GM23248 (cell line): ENCODE measurements at places on chromosomes 7 and 10. TPM values are rescaled to one million over a fixed set of nuclear protein-coding genes. Genes with fewer than 3 reads are reported as not detected.

- no peak for DNase-seq
Observed at GRCh38 chr10:58998924-58999713, 177.3 kb upstream of the PHYHIPL start.

- no peak for DNase-seq
Observed at GRCh38 chr10:111348076-111348475, 271.2 kb downstream of the ADRA2A start.

DNA sequence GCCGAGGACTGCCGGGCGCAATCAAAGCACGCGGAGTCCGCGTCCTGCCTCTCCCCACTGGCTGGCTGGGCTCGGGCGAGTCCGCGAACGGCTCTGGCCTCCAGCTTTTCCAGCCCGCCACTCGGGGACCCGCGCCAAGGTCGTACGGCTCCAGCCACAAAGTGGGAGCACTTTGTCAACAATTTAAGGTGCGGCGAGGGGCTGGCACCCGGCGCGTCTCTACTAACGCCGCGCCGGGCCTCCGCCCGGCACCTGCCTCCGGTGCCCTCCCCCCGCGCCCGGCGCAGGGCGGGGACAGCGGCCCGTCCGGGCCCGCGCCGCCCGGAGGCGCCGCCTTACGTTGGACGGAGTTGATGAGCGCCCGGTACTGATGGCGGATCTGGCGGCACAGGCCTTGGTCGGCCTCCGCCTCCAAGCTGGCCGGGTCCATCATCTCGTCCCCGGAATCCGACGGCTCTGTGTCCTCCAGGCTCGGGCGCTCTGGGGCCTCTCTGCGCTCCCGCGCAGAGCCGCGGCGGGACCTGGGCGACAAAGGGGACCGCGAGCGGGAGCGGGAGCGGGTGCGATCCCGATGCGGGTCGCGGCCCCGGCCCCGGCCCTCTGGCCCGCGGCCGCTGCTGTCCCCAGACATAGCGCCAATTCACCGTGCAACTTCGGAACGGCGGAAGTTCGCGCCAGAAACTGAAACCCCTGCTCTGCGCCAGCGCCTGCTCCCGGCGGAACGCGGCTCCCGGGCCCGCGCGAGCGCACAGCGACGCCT, at the start of gene NSMCE4A:
Gene NSMCE4A, minus strand, starts transcription at position 683 of the 760 bp plus-strand sequence. Its CDS starts 52 bp downstream, at position 631.
- peak; percentile 88 for DNase-seq

- DNase-seq: peak; percentile 12
Observed at GRCh38 chr10:93749218-93749799, 8.4 kb upstream of the LGI1 start.

DNA sequence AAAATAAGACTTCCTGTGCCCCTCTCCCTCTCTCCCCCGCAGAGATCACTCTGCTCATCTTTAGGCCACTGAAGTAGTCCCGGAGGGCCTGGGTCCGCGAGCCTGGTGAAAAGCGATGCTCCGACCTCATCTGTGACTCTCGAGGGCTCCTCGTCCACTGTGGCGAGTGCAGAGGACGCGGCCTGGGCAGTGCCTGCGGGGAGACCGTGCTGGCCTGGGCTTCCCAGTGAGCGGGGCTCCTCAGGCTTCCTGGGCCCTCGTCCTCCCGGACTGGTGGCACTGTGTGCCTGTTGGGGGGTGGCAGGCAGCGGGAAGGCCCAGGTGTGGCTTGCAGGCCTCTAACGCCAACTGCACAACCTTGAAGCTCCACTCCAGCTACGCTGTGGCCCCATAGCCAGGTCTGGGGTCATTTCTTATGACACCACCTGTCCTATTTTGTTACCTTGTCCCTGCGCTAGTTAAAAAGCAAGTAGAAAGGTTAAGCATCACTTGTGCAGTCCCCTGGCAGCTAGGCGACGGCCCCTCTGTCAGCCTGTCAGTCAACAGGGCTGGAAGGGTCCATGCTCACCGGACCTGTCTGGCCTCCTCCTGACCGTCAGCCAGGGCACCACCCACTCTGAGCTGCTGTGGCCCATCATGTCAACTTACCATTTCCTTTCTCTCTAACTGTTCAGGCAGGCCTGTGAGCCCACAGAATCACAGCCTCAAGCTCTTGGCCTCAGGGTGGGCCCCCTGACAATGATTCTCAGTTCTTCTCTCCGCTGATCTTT, 20.5 kb downstream of the MNX1 start:
- DNase-seq: no peak

DNA sequence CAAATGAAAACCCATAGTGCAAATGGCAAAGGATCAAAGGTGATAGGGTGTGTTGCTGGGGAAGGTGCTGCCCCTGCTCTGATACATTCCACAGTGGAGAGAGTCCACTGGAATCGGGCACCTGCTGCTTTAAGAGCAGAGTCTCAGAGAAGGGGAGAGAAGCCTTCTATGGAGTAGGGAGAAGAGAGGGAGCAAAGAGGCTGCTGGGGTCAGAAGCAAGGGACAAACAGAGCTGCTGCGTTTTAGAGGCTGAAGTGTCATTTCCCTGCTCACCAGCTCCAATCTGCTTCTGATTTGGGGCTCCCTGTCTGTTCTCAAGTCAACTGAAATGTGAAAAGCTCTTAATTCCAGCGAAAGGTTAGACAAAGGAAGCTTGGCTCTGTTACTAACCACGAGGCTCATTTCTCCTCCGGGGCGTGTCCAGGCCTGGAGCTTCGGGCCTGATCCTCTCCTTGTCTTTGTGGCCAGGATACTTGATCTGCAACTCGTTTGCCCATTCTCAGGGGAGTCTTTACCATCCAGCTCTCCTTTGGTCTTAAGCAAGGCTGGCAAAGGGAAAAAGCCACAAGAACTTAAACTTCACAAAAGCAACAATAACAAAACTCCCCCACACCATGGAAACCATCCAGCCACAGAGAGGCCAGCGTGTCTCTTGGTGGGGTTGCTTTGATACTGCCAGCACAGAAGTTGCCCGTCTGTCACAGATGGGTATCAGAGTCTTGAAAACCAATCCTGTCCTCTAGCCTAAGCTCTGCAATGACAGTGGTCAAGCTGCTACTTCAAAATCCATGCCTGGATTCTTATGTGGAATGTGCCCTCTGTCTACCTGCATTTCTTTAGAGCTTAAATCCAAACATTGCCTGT, 692.6 kb downstream of the SUGCT start:
- DNase-seq: peak; percentile 58

DNA sequence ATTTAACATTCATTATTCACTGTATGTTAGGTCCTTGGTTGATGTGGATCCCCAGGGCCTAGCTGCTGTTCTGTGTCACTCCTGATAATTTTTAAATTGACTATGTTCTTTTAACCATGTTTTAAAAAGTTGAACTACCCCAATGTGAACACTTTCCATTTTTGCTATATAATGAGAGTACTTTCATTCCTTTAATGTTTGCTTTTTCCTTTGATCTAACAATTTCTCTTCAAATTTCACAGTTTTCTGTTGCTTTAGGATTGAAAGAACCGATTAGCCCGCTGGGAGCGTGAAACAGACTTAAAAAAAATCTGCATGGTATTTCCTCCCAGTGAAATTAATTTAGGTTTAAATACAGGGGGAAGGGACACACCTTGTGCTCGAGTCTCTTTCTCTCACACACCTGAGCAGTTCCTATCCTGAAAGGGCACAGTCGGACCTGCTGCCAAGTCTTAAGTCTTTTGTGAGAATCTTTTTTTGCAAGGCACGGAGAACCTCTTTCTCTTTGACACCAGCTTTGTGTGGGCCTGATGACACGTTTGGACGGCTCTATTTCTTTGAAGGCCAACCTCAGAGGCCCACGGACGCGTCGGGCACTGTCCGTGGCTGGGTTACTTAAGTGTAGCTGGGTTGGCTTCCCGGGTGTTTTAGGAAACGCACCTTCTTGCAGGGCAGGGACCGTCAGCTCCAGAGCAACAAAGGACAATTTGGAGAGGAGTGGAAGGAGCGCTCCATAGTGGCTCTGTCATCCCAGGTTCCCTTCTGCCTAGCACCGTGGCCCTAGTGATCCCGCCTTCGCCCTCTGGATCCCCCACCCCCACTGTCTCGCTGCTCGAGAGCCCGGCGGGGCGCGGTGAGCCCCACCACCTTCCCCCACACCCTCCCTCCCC, 1.0 kb upstream of the CHN2 start:
- DNase-seq: peak; percentile 5

GRCh38 chr7:157876469-157877285, 539.9 kb downstream of the DNAJB6 start:
- DNase-seq: no peak

DNA sequence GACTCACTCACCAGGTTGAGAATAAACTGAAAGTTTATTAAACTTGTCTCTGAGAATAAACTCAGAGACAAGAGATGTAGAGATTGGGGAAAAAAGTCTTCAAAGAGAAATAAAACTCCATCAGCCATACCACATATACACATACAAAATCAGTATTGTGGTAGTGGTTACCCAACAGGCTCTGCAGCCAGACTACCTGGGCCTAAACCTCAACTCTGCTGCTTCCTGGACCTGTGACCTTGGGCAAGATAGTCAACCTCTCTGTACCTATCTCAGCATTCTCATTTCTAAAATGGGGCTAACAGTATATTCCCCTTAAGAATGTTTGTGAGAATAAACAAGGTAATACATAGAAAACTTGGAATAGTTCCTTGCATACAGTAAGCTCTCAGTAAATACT, 15.3 kb downstream of the TPK1 start:
- DNase-seq: no peak

DNA sequence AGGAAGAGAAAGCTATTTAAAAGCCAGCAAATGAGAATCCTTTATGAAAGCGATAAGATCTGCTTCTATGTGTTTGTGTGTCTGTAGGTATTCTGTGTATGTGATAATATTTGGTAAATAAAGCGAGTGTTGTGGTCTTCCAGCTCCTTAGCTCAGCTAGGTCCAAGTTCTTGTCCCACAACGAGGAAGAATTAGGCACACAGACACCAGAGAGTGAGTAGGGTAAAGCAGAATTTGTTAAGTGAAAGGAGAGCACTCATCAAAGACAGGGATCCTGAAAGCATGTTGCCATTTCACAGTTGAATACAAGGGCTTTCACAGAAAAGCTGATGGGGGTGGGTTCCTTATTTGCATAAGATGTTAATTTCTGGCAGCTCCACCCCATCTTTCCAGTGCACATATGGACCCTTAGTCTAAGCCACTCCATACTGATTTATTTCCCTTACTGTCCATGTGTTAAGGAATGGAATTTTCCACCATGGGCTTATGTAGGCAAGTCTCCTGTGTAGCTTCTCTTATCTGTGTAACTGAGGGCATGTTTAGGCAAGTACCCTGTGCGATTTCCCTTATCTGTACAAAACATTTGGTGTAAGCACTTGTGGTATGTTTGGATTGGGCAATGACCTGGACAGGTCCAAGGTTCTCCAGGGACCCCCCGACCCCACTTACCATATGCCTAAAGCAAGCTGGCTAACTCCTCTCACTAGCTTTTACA, 165.9 kb upstream of the VIPR2 start:
- no peak for DNase-seq

GRCh38 chr7:112103246-112103645, 103.0 kb downstream of the DOCK4 start:
- DNase-seq: no peak

DNA sequence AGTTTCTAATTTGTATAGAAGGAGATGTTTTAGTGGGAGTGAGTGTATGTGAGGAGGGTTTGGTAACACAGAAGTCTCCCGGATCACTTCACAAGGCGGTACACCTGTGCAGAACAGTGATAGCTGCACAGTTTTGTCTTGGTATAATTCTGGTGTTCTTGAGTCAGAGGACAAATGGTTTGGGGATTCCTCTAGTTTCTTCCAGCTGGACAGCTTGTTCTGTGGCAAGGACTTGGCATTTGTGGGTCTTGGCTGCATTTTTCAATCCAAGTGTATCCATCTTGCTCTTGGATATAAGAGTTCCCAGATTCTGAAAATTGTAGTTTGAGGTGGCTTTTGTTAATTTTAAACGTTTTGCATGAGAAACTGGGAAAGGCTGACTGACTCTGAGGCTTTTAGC, 135.7 kb downstream of the AHR start:
- DNase-seq: no peak

- DNase-seq: no peak
Observed at GRCh38 chr10:71087622-71088021, 124.7 kb upstream of the UNC5B start.

- peak; percentile 42 for DNase-seq
Observed at GRCh38 chr7:37901236-37901827, 15.3 kb downstream of the SFRP4 start.

DNA sequence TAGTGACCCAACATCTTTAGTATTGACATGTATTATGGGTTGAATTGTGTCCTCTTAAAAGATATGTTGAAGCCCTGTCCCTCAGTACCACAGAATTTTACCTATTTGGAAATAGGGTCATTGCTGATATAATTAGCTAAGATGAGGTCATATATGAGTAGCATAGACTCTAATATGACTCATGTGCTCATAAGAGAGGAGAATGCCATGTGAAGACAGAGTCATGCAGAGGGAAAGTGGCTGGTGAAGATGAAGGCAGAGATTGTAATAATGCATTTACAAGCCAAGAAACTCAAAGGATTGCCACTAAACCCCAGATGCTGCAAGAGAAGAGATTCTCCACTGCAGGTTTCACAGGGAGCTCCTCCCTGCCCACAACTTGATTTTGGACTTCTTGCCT, 496.4 kb downstream of the KIF20B start:
- DNase-seq: peak; percentile 5

DNA sequence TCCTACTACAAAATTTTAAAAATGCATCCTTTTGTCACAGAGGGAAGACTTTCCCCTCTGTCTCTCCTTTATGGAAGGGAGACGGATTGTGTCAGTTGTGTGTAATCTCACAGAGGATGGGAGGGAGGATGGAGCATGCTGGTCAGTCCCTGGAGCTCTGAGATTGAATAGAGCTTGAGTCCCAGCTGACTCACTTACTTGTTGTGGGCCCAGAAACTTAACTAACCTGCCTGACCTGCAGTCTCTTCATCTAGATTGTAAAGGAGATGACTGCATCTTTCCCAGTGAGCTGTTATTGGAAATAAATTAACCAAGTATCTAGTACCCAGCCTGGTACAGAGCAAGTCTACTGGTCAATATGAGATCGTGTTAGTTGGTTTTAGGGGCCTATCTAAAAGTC, 77.9 kb upstream of the ADO start:
- no peak for DNase-seq

CPED1 gene
- 20.2 and 23.0 TPM in 2 replicates for total RNA-seq

CCL26 gene
- not detected in 2 replicates for total RNA-seq

ITGA8 gene
- total RNA-seq: 0.32 TPM in 1 of 2 replicates, not detected in the other

LRRC18 gene
- total RNA-seq: not detected in 2 replicates

MGMT gene
- 15.7 and 28.5 TPM in 2 replicates for total RNA-seq

TEX36 gene
- 0.76 TPM in 1 of 2 replicates, not detected in the other for total RNA-seq

OR2A25 gene
- not detected in 2 replicates for total RNA-seq

ASB4 gene
- not detected in 2 replicates for total RNA-seq

OSBPL3 gene
- 25.8 and 28.2 TPM in 2 replicates for total RNA-seq

PNLIP gene
- not detected in 2 replicates for total RNA-seq

OPN1SW gene
- total RNA-seq: not detected in 2 replicates

FKBP9 gene
- 555 and 556 TPM in 2 replicates for total RNA-seq

SHH gene
- total RNA-seq: not detected in 2 replicates

SEMA3C gene
- total RNA-seq: 612 and 756 TPM in 2 replicates

SLC13A4 gene
- total RNA-seq: 0.11 TPM in 1 of 2 replicates, not detected in the other

HIBADH gene
- total RNA-seq: 70.1 and 70.9 TPM in 2 replicates
